ENCODE measurements at places on chromosomes 7 and 10.

- no peak for DNase-seq
Measured at GRCh38 chr7:149463500-149464161, 2.8 kb upstream of the ZNF777 start.

GRCh38 chr10:97318772-97319651 is at the start of gene FRAT1:
Gene FRAT1 (plus strand): TSS chr10:97319271. CDS start chr10:97319454, 183 bp downstream.
- peak; percentile 62 for DNase-seq

GRCh38 chr7:28759475-28759971 is 198.6 kb downstream of the TRIL start:
- DNase-seq = no peak

DNA sequence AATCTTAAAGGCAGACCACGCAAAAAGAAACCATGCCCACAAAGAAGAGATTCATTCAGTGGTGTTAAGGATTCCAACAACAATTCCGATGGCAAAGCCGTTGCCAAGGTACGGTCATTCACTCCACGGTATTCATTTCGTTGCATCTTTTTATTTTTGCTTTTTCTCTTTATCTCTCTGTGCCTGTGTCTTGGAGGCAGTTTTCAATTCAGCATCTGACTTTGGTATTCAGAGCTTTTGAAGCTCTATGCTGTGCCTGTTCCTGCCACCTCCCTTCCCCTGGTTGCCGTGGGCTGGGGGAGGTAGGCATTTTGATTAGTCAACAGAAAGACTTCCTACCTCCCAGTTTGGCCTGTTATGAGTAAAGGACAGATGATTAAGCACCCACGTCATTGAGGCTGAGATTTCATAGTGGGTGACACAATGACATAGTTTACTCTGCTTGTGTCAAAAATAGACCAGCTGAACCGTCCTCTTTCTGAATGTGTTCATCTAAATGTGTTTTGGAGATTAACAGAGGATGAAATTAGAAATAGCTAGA is 149.5 kb downstream of the ARID5B start:
- peak; percentile 54 for DNase-seq

- DNase-seq = peak; percentile 89
Measured at GRCh38 chr10:71835671-71836595, 15.1 kb downstream of the PSAP start.

DNA sequence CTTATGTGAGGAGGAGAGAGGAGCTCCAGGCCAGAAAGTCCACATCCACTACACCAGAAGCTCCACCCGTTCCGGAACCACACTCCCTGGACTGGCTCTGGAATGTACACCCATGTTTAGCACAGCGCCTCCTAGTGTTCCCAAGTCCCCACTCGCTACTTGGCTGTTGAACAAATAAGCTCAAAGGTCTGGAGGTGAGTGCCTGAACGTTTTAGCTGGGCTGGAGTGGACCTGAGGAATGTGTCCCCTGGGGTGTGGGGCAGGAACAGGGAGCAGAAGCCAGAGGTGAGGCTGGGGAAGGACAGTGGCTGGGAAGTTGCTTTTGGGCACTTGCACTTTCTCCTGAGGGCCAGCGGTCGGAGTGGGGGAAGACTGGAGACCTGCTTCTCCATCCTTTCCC is 164.1 kb upstream of the CDCA7L start:
- peak; percentile 35 for DNase-seq

GRCh38 chr10:121032460-121032859 is 181.3 kb downstream of the WDR11 start:
- no peak for DNase-seq

DNA sequence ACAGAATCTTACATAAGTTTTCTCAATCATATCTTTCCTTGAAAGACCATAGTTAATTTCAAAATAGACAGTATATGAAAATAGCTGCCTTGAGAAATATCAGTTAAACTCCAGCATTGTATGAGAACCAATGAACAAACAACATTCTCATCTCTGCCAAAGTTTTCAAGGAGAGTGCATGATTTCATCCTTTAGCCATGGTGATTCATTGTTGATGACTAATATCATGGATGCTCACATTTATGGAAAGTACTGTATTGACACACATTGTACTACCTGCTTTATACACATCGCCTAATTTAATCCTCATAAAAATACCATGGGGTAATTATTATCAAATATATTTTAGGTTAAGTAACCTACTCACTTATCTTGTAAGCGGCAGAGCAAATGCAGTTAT is 250.3 kb downstream of the CNTNAP2 start:
- DNase-seq = no peak
